ENCODE measurements at places on chromosomes 6 and 20.

- DNase-seq: no peak
Observed at GRCh38 chr6:51792273-51793030, 295.0 kb downstream of the PKHD1 start.

DNA sequence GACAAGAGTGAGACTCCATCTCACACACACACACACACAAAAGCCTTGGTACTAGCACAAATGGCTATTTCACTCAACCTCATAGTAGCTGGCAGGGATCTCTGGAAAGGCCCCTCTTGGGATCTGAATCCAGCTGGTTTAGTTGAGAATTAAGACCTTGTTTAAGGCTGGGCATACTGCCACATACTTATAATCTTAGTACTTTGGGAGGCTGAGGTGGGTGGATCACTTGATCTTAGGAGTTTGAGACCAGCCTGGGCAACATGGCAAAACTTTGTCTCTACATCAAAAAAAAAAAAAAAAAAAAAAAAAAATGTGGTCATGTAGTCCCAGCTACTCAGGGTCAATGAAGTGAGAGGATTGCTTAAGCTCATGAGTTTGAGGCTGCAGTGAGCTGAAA lies 628.3 kb downstream of the MMUT start:
- DNase-seq: no peak

DNA sequence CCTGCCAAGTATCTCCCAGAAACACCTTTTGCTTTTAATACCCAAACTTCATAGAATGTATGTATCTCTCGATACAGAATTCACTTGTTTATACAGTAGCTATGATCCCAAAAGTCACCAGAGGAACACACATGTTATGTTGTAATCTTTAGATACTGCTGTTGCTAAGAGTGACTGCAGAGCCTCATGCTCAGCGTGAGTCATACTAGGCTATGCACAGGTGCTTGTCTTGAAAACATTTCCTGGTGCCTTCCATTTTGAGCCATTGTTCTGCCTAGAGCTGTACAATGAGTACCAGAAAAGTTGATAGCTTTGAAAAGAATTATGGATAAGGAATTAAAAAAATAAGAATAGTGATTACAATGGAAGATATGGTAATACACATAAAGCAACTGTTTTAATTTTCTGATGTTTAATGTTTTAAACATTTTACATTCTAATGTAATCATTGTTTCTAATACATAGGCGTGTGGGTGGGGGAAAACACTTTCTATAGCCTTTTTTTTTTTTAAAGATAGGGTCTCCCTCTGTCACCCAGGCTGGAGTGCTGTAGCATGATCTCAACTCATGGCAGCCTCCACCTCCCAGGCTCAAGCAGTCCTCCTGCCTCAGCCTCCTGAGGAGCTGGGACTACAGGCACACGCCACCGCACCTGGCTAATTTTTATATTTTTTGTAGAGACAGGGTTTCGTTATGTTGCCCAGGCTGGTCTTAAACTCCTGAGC lies 79.4 kb downstream of the CD24 start:
- no peak for DNase-seq

DNA sequence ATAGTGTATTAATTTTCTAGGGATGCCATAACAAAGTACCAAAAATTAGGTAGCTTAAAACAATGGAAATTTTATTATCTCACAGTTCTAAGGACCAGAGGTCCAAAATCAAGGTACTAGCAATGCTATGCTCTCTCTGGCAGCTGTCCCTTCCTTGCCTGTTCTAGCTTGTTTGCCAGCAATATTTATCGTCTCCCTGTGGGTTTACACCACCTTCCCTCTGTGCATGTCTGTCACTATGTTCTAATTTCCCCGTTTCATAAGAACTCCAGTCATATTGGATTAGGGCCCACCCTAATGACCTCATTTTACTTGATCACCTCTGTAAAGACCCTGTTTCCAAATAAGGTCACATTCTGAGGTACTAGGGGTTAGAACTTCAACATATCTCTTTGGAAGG lies 217.2 kb downstream of the IBTK start:
- no peak for DNase-seq

GRCh38 chr6:90183587-90184333 lies 112.9 kb downstream of the BACH2 start:
- no peak for DNase-seq

GRCh38 chr6:68891419-68891818 lies 256.3 kb downstream of the ADGRB3 start:
- no peak for DNase-seq

DNA sequence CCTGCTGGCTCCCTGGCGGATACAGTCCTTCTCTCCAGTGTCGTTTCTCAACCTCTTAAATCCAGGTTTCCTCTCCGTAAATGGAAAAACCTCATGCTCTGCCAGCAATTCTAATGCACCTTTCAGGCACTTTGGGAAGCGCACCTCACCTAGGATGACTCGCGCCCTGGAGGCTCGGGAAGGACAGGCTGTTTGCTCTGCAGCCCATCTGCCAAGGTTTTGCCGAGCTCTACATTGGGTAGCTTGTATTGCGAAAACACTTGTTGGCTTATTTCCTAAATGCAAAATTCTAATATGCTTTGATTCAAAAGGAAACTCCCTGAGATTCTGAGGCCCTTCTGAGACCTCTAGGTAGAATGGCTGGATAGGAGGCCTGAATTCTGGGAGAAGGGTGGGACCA lies 102.6 kb upstream of the MLN start:
- DNase-seq: no peak

DNA sequence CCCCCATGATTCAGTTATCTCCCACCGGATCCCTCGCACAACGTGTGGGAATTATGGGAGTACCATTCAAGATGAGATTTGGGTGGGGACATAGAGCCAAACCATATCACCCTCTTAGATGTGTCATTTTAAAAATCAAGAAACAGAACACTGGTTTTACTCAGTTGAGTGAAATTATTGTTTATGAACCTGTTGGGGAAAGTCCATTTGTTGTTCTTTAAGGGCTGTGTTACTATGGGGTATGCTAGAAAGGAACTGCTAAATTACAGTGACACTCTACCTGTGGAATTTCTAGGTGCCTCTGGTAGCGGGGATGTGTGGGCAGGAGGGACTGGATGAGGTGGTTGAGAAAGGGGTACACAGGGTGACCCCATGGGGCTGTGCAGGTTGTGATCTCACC lies 28.9 kb downstream of the STX11 start:
- no peak for DNase-seq

GRCh38 chr6:56913285-56914074 lies 41.4 kb upstream of the BEND6 start:
- no peak for DNase-seq

- no peak for DNase-seq
Observed at GRCh38 chr6:43781941-43782704, 12.1 kb downstream of the VEGFA start.

- no peak for DNase-seq
Observed at GRCh38 chr6:109383438-109383940, 1.2 kb upstream of the CD164 start.

DNA sequence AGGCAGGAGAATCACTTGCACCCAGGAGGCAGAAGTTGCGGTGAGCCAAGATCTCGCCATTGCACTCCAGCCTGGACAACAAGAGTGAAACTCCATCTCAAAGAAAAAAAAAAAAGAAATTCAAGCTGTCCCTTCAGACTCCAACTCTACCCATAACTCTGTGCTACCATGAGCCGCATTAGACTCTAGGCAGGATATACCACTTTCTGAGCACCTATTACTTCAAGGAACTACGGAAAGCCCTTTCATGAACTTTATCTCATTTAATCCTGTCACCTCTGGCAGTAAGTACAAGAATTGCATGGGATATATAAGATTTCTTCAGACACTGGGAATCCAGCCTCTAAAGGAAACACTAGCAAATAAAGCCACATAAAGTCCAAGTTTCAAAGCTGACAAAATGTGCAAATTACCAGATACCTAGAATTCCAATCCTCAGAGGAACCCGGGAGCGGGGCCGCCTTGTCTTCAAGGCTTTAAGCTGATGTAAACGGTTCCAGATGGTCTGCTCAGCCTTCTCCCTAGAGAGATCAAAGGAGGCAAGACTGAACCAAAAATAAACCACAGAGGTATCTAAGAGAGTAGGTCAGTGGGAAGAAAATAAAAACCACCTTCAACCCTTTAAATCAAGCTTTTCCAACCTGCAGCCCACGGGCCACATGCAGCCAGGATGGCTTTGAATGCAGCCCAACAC lies 9.4 kb downstream of the CDK5RAP1 start:
- no peak for DNase-seq

- no peak for DNase-seq
Observed at GRCh38 chr20:33296206-33296605, 13.2 kb downstream of the BPIFB1 start.

GRCh38 chr6:108168090-108168463 lies 2.3 kb downstream of the NR2E1 start:
- DNase-seq: no peak

DNA sequence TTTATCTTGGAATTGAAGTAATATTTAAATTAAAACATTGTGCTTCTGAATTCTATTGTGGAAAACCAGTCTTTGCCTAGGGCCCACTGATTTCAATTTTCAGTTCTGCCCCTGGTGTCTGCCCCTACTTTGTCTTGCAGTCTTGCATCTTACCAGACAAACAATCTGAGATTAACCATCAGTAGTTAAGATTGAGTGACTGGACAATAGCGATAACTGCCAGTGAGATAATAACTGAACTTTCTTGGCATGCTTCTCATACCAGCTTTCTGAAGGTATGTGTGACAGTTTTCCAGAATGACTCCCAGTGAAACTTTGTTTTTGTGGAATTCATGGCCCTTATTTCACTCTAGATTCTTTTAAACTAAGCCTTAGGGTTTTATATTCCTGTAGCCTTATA lies 53.5 kb downstream of the KCNQ5 start:
- DNase-seq: no peak

DNA sequence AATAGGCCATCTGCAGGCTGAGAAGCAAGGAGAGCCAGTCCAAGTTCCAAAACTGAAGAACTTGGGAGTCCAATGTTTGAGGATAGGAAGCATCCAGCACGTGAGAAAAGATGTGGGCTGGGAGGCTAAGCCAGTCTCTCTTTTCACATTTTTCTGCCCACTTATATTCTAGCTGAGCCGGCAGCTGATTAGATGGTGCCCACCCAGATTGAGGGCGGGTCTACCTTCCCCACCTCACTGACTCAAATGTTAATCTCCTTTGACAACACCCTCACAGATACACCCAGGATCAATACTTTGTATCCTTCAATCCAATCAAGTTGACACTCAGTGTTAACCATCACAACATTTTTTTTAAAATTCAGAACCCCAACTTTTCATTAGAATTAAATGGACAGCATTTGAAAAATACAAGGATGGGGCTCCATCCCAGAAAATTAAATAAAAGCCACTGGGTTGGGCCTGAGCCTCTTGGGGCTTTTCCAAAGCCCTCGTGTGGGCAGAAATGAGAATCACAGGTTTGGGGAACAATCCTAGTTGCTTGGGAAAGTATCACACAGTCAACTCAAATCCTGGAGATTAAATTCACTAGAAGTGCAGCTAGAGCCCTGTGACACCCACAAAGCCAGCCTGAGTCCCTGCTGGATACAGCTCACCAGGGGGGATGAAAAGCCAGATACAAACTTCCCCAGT lies 2.2 kb downstream of the CLDN20 start:
- no peak for DNase-seq

DNA sequence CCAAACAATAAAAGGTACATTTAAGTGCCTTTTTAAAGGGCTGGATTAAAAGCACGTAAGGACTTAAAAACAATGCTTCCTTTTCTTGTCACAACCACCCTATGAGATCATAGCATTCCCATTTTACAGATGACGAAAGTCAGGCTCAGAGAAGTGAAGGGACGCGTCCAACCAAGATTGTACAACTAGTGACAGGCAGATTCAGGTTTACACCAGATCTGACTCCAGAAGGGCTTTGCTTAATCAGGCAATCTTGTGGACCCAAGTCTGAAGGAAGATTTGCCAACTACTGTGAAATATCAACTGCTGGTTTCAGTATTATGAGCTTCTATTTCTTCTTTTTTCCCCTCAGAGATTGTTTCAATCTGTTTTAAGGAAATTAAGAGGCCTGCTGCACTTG lies 877 bp downstream of the ENPP4 start:
- no peak for DNase-seq

DNA sequence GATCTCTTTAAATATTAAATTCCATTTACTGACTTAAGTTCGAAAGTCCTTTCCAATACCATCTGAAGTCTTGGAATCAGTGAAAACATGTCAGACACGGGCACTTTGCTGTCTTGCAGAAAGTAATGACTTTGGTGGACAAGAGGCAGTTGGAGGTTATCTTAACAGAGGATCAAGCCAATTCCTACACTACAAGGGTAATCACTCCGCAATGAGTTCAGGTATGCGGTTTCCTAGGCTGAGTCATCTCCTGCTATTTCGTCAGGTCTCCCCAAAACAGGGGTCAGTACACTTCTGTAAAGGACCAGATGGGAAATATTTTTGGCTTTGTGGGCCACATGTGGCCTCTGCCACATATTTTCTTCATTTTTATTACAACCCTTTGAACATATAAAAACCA lies 656.6 kb downstream of the KIF16B start:
- DNase-seq: no peak

DNA sequence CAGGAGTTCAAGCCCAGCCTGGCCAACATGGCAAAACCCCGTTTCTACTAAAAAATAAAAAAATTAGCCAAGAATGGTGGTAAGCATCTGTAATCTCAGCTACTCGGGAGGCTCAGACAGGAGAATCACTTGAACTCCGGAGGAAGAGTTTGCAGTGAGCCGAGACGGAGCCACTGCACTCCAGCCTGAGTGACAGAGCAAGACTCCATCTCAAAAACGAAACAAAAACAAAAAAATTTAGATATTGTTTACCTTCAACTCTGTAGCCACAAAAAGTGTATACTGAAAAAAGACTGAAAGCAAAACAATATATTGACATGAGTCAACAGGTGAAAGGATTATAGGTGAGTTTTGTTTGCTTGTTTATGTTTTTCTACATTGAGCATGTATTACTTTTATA lies 30.6 kb upstream of the TAB2 start:
- no peak for DNase-seq

DNA sequence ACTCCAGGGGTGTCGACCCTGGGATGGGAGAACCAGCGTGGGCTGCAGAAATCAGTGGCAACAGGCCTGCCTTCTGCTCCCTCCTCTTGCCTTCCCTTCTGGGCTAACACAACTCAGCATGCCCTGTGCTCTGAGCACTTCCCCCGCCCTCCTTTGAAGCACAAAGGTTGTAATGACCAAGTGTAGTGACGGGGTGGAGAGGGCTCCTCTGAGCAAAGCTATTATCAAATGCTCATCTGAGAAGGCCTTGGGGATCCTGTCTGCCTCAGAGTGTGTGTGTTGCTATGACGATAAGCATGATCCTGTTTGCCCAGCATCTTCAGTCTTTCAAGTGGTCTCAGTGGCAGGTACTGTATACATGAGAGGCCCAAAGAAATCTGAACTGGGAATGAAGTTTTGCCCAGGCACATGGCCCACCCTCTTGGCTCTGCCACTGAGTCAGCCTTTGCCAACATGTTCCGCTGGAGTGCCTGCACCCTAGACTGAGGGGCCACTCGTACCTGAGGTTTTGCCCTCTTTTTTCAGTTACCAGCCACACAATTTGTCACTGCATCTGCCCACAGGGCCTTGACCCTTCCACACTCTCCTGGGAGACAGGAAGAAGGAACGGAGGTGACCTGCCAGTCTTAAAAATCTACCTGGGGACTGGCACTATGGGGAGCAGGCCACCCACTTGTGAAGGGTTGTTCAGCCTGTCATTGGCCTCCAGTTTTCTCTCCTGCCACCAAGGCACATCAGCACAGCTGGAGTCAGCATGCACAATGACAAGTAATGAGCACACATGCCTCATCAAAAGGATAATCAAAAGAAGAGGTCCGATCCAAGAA lies 74.5 kb downstream of the GFOD1 start:
- DNase-seq: no peak

Data from memory B cell (primary cell).